ENCODE measurements at places on chromosomes 16 and 17.

- DNase-seq, result no peak
Measured at GRCh38 chr16:47467501-47467900, 6.4 kb downstream of the PHKB start.

GRCh38 chr17:43958748-43959352 is 5.1 kb upstream of the PYY start:
- DNase-seq, result no peak

GRCh38 chr16:27285676-27286196 is 17.2 kb upstream of the NSMCE1 start:
- no peak for DNase-seq

GRCh38 chr17:15654886-15655561 is 29.1 kb downstream of the TRIM16 start:
- no peak for DNase-seq

DNA sequence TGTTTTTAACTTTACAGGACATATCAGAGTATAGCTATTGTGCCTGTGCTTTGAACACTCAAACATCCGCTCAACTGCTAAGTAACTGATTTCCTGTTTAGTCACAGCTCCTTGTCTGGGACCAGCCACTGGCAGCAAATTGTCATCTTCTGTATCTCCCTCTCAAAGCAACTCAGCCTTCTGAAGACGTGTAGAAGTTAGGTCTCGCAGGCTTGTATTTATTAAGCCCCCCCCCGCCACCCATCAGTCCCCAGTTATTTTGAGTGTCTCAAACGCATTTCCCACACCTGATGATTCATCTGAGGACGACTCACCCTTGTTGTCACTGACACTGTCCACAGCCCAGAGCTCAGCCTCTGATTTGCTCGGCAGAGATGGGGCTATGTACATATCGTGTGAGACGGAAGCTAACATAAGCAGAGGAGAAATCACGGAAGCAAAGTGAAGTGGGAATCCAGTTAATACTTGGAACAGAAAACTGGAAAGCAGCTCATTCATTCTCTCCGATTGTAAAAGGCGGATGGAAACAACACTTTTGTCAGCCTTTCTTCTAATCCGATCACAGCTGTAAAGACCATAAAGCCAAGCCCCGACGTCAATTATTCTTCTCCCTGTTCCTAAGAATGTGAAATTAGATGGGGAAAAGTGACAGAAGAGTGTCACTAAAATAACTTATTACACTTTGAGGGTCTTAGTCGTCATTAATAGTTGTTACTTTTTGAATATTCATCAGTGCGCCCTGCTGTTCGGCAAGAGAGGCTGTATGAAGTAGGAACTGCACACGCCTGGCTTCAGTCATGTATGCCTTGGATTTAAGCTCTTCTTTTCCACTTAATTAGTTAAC is 64.2 kb downstream of the PITPNC1 start:
- DNase-seq, result no peak

GRCh38 chr16:546909-547770 is 13.1 kb upstream of the PRR35 start:
- DNase-seq, result peak; percentile 67

GRCh38 chr17:49680314-49680713 is 2.4 kb upstream of the SPOP start:
- no peak for DNase-seq

- DNase-seq, result peak; percentile 45
Measured at GRCh38 chr16:23803591-23804123, 32.1 kb upstream of the PRKCB start.

DNA sequence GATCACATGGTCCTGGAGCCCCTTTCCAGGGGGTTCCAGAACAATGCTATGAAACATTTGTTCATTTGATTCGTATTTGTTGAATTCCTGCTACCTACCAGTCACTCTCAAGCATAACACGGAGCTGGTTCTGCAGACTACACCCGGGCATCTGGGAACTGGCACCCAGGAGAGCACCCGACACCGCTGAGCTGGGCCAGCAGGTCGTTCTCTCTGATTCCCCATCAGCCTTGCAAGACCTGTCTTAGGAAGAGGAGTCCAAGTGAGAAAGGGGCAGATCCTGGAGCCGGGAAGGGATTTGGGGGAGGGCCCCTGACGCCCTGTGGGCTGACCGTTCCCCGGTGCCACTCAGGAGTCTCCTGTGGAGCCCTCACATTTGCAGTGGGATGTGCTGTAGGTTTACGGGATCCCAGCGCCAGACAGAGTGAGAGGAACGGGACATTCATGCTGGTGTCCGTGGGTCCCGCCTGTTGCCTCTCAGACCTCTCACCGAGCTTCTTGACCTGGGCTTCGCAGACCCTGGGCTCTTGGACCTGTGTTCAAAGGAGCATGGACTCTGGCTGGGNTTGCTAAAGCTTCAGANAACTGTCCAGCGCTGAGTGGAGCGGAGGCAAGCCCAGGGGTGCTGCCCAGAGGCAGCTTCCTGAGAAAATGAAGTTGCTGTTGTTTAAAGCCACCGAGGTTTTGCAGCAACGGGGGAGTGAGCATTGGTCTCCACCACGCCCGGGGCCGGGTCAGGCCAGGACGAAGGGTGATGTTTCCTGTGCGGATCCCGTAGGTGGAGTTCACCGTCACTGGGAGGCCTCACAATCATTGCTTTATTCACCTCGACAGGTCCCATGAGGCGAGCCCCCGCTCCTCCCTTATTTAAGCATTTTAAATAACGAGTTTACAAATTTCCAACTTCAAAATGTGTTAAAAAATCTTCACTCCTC is 49.2 kb downstream of the METRNL start:
- no peak for DNase-seq

DNA sequence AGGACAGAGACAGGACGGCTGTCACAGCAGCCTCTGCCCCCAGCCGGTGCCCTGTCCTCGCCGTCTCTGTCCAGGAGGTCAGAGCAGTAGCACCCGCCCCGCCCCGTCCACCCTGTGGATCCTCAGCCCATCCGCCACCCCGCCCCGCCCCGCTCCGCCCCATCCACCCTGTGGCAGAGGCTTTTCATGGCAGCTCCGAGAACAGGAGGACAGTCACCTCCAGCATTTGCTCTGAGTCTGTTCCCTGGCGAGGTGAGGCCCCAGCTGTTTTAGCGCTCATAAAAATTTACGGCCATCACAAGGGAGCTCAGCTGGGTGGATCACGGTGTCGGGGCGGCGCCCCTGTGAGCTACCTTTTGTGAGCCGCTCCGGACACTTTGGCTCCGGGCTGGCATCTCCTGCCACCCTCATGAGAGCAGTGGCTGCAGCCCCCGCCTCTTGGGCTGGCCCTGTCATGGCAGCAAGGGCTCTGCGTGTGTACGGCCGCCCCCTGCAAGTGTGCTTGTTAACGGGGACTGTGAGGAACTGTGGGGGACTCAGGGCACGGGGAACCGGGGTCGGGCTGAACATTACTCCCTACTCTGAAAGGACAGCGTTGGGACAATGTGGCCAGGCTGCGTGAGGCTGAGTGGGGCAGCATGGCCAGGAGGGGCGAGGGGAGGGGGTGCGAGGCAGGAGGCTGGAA is 32.3 kb upstream of the GNG13 start:
- DNase-seq, result no peak

DNA sequence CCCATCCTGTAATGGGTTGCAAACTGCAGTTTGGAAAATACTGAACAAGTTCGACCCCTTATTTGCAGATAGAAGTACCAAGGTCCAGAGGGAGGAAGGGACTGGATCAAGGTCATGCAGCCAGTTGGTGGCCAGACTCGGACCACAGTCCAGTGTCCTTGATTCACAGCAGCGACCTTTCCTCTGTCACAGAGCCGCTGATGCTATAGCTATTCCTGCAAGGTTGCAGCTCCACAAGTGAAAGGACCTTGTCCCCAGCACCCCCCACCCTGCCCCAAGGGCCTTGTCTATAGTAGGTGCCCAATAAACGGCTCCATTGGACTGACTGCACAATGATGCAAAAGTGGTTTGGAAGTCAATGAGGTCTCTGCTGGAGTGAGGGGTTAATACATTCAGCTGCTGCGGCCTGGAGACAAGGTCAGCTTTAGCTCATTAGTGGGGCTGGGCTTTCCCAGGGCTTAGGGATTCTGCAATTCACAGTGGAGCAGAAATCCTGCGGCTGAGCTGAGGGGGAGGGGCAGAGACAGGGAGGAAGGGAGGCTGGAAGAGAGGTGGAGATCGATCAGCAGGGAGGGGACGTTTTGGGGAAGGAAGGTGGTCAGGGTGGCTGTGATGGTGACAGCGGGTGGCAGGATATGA is 13.4 kb upstream of the CRHR1 start:
- no peak for DNase-seq

- no peak for DNase-seq
Measured at GRCh38 chr17:65743308-65743655, 181.8 kb upstream of the AXIN2 start.

GRCh38 chr17:7463372-7463846 is 16.0 kb downstream of the ZBTB4 start:
- no peak for DNase-seq

DNA sequence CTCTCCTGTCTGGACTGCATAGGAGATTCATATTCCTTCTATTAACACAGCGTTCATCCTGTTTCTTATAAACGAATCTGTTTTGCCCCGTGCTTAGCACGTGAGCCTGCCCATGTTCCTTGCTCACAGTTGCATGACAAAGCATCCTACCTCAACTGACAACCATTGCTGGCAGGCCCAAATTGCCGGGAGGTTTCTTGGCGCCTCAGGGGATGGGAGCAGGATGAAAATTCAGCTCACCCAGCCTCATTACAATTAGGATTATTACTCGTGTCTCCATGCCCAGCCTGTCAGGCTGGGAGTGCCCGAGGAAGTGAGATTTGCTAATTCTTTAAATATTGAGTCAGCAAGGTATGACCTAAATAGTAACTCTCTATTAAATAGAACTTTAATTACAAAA is 36.7 kb upstream of the HELZ start:
- DNase-seq, result no peak

DNA sequence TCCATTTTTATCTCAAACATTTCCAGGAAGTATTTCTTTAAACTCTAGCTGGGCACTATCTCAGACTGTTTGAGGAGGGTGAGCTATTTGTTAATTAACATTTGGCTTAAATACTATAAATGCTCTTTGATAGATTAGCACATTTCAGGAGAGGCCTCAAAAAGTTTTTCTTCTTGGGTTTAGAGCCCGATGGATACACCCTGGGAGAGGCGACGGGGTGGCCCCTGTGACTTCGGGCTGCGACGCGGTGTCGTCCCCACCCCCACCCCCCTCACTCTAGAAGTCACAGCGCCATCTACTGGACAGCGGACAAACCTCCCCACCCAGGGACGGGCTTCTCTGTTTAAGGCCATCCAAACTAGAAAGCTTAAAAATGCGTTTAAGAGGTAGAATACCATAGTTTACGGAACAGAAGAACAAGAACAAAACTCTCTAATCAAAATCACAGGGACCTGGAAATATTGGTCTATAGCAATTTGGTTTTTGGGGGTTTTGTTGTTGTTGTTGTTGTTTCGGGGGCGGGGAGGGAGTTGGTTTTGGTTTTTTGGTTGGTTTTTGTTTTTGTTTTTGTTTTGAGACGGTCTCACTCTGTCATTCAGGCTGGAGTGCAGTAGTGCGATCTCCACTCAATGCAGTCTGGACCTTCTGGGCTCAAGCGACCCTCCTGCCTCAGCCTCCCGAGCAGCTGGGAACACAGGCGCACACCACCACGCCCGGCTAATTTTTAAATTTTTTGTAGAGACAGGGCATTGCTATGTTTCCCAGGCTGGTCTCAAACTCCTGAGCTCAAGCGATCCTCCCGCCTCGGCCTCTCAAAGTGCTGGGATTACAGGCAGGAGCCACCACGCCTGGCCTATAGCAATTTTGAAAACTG is 254.4 kb downstream of the C16orf95 start:
- DNase-seq, result peak; percentile 61

- DNase-seq, result no peak
Measured at GRCh38 chr17:41063449-41063848, 2.2 kb downstream of the KRTAP2-4 start.

DNA sequence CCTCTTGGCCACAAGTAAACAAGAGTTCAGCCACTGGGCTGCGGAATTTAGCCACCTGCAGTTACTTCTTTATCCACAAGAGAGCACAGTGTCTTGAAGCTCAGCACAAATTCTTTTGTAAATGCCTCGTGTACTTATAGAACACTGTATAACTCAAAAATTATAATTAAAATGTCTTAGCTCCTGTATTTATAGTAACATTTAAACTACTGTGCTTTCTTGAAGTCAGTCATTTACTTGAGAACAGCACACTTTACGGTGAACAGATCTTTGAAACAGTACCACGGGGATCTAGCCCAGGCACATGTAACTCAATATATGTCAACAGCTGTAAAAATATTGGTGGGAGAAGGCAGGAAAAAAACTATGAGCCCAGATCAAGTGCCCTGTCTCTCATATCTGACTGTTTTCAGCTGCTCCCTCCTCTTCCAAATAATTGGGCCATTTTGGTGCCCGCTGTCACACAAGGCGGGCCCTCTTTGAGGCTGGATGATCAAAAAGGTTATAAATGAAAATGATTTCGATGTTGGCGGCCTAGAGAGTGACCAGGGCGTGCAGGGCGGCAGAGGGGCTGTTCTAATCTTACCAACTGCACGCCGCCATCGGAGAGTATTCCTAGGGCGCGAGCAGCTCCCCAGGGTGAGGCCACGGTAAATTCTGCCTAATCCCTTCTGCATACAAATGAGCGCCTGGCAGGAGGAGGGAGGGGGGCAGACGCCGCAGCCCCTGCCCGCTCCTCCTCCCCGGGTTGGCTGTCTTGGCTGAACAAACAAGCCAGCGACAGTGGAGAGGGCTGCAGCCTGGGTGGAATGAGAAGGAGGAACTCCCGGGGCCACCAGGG is 183.2 kb downstream of the C16orf78 start:
- no peak for DNase-seq

DNA sequence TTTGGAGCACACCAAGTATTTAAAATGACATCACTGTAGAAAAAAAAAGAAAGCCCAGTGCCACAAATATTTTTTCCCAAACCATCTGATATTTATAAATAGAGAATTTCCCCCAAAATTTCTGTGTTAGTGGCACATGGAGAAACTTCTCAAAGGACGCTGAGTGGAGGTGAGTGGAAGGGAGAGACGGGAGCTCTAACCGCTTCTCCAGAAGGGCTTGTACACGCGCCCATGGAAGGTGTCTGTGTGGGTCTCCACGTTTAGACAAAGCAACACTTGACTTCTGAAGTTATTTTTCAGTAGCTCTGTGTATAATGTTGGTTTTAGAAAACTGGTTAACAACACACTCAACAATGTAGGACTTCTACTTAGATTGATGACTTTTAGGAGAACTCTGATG is 1.0 kb downstream of the MYOCD start:
- DNase-seq, result no peak

DNA sequence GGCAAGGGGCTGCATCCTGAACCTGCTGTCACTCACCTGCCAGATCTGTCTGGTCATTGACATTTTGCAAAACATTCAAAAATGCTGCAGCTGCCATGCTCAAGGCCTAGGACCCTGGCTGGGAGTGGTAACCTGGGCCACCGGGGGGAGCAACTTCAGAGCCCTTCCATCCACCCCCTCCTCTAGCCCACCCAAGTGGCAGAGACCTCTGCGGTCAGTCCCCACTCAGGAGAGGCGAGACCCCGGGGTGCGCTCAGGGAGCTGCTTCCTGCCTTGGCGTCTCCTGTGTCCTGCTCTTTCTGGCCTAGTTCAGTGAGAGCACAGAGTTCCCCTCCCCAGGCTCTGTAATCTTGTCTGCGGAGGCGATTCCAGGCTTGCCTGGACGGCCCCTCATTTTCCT is 108.8 kb downstream of the CCDC182 start:
- no peak for DNase-seq

- DNase-seq, result no peak
Measured at GRCh38 chr16:69607674-69608073, 41.9 kb downstream of the NFAT5 start.

- no peak for DNase-seq
Measured at GRCh38 chr17:33973491-33973890, 281.6 kb upstream of the CCL2 start.
